T follicular helper cell (primary cell): ENCODE measurements at places on chromosomes 2 and 18.

GRCh38 chr2:113257516-113258264 lies 21.0 kb downstream of the PAX8 start:
- DNase-seq: no peak

DNA sequence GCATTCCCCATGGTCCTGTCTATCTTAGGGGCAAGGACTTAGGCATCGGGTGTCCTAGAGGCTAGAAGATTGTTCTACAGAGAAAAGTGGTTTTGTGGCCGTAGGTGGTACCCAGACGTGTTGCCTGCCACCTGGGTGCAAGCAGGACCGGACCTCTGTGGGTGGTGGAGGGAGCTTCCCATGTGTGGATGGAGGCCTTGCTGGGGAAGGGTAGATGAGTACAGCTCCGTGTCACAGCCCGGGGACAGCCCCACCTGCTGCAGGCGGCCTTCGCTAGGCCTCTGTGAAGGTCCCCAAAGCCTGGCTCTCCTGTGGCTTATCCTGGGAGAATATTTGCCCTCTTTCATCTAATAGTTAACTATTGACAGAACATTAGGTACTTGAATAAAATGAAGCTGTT lies 25.3 kb downstream of the CTIF start:
- DNase-seq: no peak

GRCh38 chr2:186059096-186059495 lies 320.5 kb downstream of the FSIP2 start:
- DNase-seq: no peak

DNA sequence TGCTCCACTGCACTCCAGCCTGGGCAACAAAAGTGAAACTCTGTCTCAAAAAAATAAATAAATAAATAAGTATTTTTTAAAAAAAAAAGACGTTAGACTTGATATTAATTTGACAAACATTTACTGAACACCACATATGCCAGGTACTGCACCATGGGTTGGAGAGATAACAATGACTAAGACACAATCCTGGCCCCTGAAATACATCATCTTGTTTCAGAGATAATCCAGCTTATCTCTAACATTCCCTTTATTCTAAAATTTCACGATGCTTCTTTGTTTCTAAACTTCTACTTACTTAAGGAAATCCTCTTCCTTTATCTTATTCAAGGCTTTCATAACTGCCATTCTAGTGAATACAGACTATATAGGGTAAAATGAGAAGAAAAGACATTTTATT lies 55.0 kb upstream of the PEX13 start:
- DNase-seq: no peak

DNA sequence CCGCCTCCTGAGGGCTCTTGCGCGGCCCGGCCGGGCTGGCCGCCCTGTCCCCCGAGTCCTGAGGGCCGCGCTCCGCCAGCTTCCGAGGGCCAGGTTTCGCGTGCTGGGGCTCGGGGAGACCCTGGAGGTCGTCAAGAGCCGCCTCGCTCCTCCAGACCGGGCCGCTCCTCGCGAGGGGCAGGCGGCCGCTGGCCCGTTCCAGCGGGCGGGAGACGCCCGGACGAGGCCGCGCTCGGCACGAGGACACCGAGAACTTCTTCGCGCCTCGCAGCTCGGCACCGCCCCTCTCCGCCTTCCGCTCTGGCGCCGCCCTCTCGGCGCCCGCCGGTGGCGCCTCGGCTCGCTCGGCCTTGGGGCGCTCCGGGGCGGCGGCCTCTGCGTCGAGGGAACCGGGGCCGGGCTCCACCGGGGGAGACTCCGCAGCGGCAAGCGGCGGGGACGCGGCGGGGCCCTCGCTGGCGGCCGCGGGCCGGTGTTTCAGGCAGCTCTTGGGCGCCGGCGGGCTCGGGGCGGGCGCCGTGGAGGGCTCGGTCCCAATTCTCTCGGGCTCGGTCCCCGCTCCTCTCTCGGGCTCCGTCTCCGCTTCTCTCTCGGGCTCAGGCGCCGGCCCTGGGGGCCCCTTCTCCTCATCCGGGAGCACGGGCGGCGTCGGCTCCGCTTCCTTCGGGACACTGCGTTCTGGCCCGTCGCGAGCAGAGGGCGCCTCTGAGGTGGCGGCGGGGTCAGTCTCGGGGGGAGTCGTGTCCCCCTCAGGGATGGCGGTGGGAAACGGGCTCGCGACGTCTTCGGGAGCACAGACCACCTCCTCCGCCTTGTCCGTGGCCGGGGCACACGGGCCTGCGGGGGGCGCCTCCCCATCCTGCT lies 91.6 kb upstream of the MGAT4A start:
- DNase-seq: peak; percentile 36

DNA sequence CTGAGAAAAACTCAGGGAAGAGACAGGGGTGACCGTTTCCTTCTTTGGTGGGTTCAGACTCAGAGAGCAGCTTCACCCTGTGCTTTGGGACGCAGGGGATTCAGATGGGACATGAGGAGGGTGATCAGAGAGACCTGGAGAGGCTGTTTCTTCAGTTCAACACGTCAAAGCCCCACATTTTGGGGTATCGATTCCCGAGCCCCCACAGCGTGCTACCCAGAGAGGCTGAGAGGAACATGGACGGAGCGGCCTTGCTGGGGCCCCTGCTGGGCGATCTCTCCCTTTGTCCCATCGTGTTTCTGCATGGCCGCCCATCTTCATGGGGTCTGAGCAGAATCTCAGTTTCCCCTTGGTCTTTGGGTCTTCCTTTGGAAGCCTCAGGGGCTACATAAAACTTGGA lies 38.2 kb upstream of the PXDN start:
- DNase-seq: no peak

GRCh38 chr18:3012136-3013023 lies 564 bp downstream of the LPIN2 start:
- peak; percentile 42 for DNase-seq

GRCh38 chr2:224058048-224058775 lies 19.1 kb upstream of the SERPINE2 start:
- DNase-seq: no peak

- DNase-seq: no peak
Observed at GRCh38 chr2:127400897-127401756, 13.4 kb upstream of the MAP3K2 start.

DNA sequence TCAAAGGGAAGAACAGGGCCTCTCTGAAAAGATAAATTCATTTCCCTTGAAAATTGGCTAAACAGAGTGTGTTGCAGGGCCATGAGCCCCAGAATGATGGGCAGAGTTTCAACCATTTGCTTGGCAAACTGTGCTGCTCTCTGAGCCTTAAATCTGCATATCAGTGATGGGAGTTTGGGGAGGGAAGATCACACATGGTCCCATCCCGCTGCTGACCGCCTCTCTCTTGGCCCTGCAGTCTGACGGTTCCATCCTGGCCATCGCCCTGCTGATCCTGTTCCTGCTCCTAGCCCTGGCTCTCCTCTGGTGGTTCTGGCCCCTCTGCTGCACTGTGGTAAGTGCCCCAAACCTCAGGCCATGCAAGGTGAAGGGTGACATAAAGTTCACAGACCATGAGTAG lies 139.0 kb downstream of the ANTXR1 start:
- DNase-seq: no peak

DNA sequence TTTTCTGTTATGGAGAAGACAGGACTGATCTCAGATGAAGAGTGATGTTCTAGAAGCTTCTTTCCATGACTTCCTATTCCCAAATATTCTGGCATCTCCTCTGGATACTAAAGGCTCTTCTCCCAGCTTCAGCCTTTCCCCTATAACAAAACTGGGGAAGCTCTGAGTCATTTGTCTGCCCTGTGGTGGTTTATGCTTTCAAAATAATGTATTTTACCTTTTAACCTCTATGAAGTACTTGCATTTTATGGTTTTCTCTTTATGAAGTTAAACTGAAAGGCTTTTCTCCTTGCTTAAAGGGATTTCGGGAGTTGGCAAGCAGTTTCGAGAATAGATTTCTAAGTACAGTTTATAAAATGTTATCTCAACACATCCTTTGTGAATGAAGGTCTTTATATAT lies 104.4 kb downstream of the TANC1 start:
- DNase-seq: no peak

DNA sequence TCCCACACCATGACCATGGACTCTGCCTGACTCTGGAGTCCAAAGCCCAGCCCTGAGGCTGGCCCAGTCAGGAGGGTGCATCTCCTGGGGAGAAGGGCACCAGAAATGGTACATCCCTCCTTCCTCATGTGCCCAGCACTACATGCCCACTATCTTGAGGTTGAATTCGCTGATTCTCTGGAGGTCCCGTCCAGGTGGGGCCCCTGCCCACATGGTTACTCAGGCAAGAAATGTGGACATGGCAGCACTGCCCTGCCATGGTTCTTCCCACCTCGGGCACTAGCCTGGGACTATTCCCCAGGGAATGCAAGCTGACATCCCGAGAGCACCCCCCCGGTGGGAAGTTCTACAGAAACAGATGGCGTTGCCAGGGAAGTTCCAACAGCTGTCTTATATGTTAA lies 15.3 kb upstream of the HES6 start:
- DNase-seq: no peak

DNA sequence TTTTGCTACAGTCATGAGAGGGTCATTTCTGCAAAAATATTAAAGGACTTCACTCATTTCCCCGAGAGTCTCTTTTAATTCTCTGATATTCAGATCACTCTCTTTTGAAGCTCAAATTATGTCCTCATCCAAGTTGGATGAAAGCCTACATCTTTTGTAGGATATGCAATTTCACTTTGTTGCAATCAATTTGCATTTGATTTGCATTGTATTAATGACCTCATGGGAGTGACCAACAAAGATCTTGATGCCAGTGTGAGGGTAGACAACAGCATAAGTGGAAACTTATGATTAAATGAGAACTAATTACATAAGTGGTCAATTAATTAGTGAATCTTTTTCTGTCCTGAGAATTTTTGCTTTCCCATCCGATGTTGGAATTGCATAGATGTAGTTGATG lies 60.3 kb upstream of the UPP2 start:
- DNase-seq: no peak

DNA sequence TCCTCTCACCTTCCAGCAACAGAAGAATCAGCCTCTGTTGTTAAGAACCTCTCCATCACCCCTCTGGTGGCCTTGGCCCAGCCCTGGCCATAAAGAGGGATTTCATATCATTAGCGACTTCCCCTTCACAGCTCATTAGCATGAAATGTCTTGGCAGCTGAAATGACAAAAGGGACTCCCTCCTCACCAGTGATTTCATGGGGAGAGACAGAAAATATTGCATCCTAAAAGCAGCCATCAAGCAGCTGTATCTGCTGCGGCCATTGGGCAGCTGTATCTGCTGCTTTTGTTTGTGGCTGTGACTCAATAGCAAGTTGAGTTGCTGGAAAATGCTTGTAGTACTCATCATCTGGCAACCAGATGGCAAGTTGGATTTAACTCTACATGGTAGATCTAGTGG lies 105.9 kb upstream of the RMDN2 start:
- DNase-seq: no peak

GRCh38 chr2:158600155-158600802 lies 143.5 kb downstream of the PKP4 start:
- DNase-seq: no peak

DNA sequence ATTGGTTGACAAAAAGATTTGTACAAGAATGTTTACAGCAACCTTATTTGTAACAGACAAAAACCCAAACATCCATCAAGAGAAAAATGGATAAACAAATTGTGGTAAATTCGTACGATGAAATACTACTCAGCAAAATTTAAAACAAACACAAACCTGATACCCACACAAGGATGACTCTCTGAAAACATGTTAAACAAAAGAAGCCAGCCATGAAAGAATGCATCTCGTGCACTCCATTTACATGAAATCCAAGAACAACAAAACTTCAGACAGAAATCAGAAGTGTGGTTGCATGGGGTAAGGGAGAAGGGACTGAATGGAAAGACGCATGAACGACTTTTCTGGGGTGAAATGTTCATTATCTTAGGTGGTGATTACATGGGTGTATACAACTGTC lies 93.4 kb downstream of the SLC25A12 start:
- no peak for DNase-seq

GRCh38 chr2:161754379-161754778 lies 130.2 kb downstream of the SLC4A10 start:
- no peak for DNase-seq

GRCh38 chr2:169091761-169092519 lies 22.6 kb downstream of the DHRS9 start:
- DNase-seq: no peak

GRCh38 chr2:142254031-142254430 lies 123.2 kb upstream of the LRP1B start:
- no peak for DNase-seq

- DNase-seq: no peak
Observed at GRCh38 chr2:95356821-95357700, 45.4 kb upstream of the FAHD2A start.

DNA sequence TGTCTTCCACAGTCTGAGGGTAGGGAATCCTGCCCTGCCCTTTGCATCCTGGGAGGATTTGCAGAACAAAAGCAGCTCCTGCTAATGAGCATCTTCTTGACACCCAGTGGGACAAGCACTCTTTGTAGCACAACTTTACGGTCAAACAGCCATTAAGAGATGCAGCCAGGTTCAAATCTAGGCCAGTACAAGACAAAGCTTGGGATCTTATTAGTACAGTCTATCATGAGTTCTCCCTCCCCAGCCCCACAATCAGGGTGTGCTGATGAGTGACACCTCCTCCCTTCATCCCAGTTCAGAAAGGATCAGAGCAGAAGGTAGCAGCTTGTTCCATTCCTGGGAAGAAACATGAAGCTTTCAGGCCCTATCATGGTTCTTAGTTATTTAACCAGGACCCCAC lies 41.9 kb downstream of the MARCO start:
- DNase-seq: no peak

GRCh38 chr2:118386641-118387302 lies 298.5 kb downstream of the INSIG2 start:
- no peak for DNase-seq

- no peak for DNase-seq
Observed at GRCh38 chr2:113905886-113906285, 16.0 kb downstream of the ACTR3 start.

GRCh38 chr2:121049131-121049530 lies 235.9 kb downstream of the TFCP2L1 start:
- DNase-seq: no peak

DNA sequence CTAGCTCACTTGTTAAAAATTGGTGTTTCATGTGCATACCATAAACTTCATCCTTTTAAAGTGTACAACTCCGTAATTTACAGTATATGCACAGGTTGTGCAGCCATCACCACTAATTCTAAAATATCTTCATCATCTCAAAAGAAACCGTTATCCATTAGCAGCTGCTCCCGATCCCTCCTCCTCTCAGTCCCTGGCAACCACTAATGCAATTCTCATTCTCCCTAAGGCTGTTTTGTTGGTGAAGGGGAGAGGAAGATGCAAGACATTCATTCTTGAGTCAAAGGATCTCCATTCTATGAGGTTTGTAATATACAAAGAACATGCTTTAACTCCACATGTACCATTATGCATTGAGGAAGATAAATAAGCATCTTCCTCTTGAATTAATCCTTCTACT lies 48.6 kb downstream of the RNU4ATAC start:
- DNase-seq: no peak

DNA sequence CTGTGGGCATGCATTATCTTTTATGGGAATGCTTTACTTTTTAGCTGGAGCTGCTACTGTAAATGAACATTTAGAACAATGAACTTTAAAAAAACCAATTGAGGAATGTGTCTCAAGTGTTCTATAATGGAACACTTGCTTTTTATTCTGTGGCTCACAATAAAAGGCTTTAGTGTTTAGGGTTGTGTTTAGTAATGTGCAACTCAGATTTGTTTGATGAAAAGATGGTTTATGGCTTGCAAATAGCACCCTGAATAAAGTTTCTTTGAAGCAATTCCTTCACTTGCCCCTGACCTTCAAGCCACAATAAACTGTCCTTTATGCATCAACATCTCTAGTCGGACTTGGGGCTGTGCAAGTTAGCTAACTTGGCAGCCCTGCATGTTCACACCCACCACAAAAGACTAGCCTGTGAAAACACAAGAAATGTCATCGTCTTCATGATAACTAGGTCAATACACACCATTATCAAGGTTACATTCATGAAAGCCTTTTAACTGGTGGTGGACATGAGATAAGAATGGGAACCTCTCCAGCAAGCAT lies 98.7 kb downstream of the MYO1B start:
- no peak for DNase-seq
